GM19239 (cell line): ENCODE measurements at places on chromosomes 1 and 21.

DNA sequence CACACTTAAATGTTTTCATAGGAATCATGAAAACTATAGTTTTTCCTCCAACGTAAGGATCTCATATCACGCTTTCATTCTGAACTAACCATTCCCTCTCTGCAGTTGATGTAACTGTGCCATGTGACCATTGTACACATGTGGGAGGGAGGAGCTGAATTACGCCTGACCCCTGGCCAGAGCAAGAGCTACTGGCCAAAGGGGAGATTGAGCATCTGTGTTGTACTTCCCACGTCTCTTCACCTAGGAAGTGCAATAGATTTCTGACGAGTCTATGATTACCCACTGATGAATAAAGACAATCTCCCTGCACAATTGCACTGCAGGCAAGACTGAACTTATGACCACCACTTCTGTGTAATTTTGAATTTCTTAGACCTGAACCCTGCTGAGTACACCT lies 24.0 kb downstream of the PTPRC start:
- DNase-seq = no peak

GRCh38 chr1:154716614-154717527 lies 108.9 kb upstream of the ADAR start:
- DNase-seq = no peak

- no peak for DNase-seq
Measured at GRCh38 chr1:19892628-19893168, 10.5 kb downstream of the OTUD3 start.

DNA sequence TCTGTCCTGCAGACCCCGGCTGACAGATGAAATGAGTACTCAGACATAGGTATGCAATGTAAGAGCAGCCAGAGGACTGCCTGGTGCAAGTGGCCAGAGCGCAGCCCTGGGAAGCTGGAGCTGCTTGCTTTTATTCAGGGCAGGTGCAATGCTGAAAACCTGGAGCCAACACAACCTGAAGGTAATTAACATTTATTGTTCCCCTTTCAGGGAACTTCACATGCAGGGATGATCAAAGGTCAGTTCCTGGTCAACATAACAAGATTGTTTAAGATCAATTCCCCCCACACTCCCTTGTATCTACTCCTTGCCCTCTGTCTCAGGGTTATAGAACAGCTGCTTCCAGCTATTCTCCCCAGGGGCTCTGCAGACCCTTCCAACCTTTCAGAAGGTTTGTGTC lies 48.7 kb upstream of the PRELP start:
- DNase-seq = no peak

DNA sequence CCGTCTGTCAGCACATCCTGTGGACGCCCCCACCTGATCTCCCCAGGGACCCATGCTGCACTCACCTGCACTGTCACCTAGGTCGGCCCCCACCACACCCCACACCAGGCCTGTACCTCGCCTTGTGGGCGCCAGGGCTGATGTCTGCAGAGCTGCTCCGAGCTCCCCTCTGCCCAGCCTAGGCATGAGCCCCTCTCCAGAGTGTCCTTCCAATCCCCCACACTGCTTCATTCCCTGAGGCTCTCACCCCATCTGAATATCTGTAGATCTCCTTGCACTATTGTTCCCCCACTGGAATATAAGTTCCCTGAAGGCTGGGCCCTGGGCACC lies 12.2 kb downstream of the UMODL1 start:
- no peak for DNase-seq
